ENCODE measurements at places on chromosomes 12 and 14.

GRCh38 chr12:3427956-3428355 lies 63.0 kb upstream of the PRMT8 start:
- DNase-seq: no peak

GRCh38 chr14:101174980-101175606 lies 271.6 kb upstream of the RTL1 start:
- peak; percentile 5 for DNase-seq

- DNase-seq: no peak
Measured at GRCh38 chr12:21339921-21340320, 5.2 kb upstream of the SLCO1A2 start.

DNA sequence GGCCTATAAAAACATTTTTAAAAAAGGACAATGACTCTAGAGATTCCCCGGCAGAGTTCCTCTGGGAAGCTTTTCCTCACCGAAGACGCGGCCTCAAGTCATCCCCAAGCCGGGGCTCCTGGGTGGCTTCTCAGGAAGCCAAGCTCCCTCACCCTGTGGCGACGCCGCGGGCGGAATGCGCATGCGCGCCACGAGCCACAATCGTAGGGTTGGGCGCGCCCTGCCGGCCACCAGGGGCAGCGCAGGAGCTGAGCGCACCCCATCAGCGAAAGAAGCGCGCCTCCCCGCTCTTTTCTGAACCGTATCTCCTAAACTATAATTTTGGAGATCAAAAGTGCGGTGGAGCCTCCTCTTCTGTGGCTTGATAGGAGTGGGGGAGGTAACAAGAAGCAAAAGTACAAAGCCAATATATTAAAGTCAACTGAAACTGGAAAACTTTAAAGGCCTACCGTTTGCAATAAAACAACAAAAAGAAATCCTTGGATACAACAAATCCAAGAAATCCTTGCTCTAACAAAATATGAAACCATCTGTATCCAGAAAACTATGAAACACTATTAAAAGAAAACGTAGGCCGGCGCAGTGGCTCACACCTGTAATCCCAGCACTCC lies 17.4 kb upstream of the CHFR start:
- peak; percentile 75 for DNase-seq

GRCh38 chr12:51307655-51308593 lies 16.1 kb downstream of the BIN2 start:
- no peak for DNase-seq
